ENCODE measurements at places on chromosomes 5 and 9.
A peak's percentile ranks its signal among the peaks of the same experiment; 100 is the strongest.

DNA sequence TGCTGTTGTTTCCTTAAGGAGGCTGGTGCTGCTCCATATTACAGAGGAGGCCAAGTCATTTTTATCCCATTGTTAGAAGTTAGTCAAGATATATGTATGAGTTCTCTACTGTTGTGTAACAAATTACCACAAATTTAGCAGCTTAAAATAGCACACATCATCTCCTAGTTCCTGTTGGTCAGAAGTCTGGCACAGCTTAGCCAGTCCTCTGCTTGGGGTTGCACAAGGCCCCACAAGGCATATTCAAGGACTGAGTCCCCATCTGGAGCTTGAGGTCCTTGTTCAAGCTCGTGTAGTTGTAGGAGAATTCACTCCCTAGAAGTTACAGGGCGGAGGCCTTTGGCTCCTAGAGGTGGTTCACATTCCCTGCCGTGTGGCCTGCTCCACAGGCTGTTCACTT, 14.7 kb downstream of the MTAP start:
- no peak for DNase-seq

DNA sequence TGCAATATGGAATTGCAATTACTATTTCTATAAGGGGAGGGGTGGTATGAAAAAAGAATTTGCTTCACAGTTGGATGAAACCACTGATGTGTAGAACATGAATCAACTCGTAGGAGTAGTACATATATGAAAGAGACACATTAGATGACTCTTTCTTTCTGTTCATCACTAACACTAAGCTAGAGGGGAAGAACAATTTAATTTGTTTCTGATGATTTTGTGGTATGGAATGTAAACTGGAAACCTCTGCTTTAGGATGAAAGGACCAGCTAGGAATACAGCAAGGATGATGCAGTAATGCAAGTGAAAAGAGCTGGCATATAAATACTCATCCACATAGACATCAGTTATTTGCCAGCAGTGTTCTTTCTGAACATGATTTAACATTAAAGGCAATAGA, 113.4 kb downstream of the PAPPA start:
- no peak for DNase-seq

DNA sequence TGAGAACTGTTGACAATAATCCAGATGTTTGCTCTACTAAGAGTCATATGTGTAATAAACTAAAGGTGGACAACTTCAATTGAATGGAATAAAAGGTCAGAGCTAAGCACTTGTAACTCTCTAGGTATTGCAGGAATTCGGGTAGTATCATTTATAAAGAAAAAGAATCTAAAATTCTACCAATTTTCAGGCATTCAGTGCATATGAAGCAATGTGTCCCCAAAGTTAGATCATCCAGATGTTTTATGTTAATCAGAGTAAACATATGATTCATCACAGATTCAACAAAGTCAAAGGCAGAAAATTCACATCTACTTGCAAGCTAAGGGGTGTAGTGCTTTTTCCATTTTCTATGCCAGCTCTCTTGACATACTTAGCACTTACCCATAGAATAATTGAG, 477.1 kb downstream of the PDE4D start:
- no peak for DNase-seq

DNA sequence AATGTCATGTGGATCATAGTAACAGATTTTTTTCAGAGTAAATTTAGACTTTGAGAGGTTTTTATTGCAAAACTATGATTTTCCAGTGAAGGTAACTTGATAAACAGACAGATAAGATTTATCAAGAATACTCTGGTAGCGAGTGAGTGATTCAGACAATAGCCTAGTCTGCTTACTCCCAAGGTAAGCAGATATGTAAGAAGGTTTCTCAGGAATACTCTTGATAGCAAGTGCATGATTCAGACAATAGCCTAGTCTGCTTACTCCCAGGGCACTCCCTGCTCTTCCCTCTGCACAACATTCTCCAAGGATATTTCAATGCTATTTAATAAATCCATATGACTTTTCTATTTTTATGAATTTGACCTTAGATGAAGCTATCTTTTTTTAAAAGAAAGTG, 1881.5 kb downstream of the EFNA5 start:
- DNase-seq = no peak

GRCh38 chr5:142145106-142145900, 36.7 kb downstream of the NDFIP1 start:
- DNase-seq = peak; percentile 57

DNA sequence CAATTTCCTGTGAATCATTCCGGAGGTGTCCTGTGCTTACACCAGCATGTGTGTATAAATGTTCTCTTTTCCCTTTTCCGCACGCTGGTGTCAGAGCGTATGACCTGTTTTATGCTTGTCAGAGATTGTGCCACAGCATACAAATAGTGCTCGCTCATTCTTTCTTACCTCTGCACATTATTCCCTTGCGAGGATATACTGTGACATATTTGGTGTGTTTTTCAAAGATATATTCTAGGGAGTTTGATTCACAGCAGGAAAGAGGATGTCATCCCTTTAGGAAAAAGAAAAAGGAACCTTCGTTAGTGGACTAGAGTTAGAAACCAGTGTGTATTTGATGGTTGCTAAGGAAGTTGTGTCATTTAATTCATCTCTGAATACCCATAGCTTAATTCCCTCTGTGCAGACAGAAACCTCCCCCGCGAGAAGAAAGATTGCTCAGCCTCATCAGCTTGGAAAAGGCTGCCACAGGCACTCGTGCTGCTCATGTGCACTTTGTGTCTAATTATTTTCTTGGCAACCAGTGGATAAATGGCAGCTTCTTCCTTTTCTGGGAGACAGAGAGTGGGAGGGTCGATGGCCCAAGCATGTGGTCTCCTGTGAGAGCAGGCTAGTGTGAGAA, 14.7 kb upstream of the CCIN start:
- DNase-seq = no peak

DNA sequence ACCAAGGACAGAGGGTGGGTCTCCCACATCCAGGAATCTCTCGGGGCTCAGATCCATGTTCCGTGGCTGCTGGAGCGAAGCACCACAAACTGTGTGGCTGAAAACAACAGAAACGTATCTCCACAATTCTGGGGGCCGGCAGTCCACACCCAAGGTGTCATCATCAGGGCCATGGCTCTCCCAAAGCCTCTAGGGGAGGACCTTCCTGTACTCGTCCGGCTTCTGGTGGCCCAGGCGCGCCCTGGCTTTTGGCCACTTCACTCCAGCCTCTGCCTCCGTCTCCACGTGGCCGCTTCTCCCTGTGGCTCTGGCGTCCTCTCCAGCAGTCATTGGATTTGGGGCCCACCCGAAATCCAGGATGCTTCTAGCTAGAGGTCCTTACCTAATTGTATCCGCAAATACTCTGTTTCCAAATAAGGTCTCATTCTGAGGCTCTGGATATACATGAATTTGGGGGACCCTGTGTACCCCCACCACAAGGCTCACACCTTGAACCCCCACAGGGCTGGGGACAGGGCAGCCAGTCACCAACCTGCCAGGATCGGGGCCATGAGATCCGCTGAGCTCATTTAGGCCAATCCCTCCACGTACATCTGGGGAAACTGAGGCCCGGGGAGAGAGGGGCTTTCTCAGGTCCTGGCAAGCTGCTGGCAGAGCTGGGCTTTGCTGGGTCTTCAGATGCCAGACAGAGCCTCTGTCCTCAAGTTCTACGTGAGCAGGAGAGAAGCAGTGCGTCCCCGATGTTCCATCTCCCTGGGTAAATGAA, 158.2 kb downstream of the OLFM1 start:
- DNase-seq = no peak

- DNase-seq = no peak
Observed at GRCh38 chr9:34518110-34518616, 4.6 kb downstream of the ENHO start.

- no peak for DNase-seq
Observed at GRCh38 chr5:116671211-116671736, 96.7 kb upstream of the SEMA6A start.

- DNase-seq = no peak
Observed at GRCh38 chr9:109781541-109782197, 1.7 kb downstream of the PALM2AKAP2 start.

DNA sequence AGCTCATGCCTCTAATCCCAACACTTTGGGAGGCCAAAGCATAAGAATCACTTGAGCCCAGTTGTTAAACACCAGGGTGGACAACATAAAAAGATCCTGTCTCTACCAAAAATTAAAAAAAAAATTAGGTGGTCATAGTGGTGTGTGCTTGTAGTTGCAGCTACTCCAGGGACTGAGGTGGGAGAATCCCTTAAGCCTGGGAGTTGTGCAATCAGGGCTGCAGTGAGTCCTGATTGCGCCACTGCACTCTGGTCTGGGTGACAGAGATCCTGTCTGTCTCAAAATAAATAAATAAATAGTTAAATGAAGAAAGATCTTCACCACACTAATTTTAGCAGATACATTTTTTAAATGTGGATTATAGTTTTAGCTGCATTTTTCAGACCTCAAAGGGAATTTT, 433.2 kb downstream of the MAT2B start:
- DNase-seq = no peak

GRCh38 chr9:137757139-137757538, 120.4 kb upstream of the CACNA1B start:
- no peak for DNase-seq

DNA sequence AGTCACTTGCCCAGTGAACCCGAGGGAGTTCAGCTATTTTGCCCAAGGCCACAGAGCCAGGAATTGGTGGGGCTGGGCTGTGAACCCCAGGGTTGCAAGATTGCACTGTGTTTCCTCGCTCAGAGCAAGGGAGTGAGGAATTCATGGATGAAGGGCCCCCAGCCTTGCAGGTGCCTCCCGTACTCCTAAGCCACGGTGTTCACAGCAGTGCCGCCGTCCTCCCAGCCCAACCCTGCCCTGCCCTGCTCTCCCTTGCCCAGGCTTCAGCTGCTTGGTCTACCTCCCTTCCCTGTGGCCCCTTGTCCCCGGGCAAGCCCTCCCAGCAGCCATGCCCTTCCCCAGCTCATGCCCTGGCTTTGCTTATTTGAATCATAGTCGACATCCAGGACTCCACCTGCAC, 6.1 kb downstream of the LAMC3 start:
- DNase-seq = no peak

GRCh38 chr9:136187197-136187596, 17.7 kb downstream of the LHX3 start:
- DNase-seq = no peak

- DNase-seq = peak; percentile 26
Observed at GRCh38 chr5:77852514-77853352, 76.6 kb upstream of the TBCA start.

DNA sequence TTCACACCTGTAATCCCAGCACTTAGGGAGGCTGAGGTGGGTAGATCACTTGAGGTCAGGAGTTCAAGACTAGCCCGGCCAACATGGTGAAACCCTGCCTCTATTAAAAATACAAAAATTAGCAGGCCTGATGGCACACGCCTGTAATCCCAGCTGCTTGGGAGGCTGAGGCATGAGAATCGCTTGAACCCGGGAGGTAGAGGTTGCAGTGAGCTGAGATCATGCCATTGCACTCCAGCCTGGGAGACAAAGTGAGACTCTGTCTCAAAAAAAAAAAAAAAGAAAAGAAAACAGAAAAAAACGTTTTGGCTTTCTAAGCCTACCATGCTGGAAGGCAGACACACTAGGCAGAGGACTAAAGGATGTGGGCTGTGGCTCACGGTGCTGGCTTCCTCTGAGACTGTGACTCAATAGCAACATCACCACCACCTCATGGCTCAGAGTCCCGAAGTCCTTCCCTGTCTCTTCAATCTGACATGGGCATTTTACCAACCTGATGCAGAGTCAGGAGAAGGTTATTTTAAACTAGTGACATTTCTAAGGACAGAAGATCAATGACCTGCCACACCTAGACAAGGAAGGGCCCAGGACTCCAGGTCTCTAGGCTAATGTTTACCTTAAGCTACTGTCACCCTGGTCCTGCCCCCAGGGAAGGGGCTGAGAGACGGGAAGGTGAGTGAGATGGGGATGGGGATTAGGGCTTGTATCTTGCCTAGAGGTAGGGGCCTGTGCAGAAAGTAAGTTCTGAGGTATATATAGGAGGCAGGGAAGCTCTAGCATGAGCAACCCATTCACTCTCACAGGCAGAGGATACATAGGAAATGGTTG, 3.7 kb downstream of the ECSCR start:
- peak; percentile 89 for DNase-seq

- DNase-seq = no peak
Observed at GRCh38 chr9:83444110-83444509, 94.1 kb downstream of the FRMD3 start.

DNA sequence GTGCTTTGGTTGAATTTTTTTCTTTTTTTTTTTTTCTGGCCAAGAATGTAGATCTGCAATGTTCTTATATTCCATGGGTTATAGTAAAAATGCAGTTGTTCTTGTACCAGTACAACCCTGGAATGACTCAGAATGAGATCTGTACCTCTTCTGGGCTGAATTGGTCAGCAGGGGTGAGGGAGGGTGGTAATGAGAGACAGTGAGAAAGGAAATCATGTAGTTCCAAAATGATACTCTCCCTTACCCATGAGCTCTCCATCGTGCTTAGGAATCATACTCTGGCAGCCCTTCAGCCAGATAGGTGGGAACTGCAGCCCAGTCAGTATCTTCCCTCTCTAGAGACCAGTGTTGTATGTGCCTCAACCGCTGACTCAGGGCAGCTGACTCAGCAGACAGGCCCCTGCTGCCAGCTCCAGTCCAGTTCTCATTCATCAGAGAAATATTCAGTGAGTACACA, 2.1 kb upstream of the GLIS3 start:
- no peak for DNase-seq

DNA sequence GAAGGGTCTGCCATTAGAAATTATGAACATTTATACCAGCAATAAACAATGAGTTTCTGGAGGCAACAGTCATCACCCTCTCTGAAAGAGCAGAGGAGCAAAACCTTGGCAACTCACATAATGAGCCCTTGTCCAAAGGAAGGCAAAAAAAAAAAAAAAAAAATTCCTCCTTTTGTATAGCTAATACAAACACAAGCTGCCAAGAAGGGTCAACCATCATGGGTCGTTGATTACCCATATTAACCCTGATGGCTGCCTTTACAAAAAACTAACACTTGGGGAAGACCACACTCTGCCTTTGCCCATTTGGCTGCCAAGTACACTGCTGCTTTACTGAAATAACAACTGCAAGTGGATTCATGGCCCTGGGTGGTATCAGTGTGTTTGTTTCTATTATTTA, 272.7 kb downstream of the ADAMTSL1 start:
- no peak for DNase-seq

DNA sequence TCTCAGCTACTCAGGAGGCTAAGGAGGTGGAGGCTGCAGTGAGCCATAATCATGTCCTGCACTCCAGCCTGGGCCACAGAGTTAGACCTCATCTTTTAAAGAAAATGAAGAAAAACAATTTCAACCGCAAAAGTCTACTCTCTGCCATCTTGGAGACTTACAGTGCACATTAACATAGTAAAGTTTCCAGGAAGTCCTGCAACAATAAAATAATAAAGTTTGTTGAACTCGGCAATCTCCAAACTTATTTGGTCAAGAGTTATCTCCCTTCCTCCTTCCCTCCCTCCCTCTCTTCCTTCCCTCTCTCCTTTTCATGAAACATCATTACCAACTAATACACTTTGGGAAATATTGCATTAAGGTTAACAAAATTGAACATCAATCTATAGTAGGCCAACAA, 94.1 kb upstream of the JAK2 start:
- no peak for DNase-seq

DNA sequence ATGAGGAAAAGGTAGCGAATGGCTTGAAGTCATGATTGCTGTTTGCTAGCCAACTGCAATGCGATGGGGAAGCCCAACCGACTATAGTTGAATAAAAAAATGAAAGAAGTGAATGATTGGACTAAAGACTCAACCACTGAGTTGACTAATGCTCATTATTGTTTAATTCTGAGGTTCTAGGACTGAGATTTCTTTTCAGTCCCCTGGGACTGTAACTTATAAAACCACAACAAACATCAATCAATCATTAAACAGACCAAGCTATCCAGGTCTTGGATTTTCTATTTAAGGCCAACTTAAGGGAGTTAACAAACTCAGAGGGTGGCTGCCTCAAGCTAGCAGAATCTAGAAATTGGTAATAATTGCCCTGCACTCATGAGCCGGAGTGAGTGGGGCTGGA, 154.2 kb downstream of the DOCK2 start:
- no peak for DNase-seq
